ENCODE measurements at places on chromosomes 5 and 9.

DNA sequence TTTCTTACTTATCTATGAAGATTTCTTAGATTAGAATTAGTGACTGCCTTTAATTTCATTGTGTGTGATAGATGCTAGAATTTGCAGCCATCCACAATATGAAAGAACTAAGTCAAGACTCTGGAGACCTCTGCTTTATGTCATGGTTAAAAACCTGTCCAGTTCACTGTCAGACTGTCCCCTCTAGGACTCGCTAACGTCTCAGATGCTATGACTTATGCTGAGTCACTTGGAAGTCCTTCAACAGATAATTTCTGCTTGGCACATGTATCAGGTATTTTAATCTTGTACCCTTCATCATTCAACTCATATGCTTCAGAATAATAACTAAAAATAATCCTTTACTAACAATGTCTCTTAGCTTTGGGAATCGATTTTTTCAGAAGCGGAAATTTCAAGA, 230.5 kb upstream of the DMAC1 start:
- DNase-seq = no peak

DNA sequence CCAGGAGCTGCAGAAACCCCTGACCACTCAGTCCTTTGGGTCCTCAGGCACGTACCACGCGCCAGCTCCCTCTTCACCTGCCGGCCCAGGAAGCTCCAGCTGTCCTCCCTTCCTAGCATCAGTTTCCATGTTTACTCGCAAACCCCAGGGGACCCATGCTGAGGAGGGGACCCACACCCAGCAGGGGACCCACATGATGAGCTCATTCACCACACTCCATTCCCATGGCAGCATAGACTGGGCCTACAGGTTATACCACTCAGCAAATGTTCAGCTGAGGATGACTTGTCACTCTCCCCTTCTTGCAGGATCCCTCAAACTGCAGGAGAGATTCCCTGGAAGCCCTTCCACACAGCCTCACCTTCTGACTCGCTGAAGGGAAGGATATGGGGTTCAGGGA, 73.5 kb upstream of the GALNT10 start:
- no peak for DNase-seq

- no peak for DNase-seq
Observed at GRCh38 chr5:98911280-98912040, 17.3 kb downstream of the CHD1 start.

GRCh38 chr5:149656576-149657182, 73.4 kb upstream of the PPARGC1B start:
- peak; percentile 47 for DNase-seq

DNA sequence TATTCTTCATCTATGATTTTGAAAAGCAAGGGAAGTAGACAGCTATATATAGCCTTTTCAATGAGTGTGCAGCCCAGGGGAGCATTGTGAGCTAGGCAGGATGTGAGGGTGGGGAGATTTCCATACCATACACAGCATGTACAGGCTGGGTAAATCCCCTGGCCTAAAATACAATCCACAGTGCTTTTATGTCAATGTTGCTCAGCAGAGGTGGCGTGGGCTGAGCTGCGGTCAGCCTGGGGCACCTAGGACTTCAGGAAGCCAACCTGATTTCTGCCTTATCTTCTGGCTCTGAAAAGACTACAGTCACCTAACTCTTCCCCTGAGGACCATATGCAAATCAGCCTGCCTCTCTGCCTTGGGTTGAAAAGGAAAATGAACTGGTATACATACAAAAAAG, 6.3 kb upstream of the GARIN3 start:
- DNase-seq = no peak

DNA sequence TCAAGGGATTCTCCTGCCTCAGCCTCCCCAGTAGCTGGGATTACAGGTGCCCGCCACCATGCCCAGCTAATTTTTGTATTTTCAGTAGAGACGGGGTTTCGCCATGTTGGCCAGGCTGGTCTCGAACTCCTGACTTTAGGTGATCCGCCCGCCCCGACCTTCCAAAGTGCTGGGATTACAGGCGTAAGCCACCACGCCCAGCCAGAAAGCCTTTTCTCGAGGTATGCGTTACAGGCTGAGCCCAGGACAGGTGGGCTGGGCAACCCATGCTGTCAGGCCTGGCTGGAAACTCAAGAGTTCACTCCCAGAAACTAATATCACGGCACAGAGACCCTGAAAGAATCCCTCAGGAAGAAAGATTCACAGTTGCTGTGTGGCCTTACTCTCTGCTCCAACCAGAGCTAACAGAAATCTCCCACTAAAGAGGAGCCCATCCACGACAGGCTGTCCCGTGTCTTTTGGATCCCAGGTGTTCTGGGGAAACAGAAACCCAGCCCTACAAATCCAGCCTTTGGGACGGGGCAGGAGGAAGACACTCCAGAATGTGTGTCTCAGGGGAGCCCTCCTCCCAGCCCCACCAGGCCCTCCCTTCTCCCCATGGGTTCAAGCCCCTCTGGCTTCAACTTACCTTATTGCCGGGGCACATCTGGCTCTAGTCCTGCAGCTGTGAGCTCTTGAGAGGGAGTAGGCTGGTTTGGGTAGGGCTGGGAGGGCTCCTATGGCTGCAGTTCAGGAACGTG, 400 bp downstream of the TIFAB start:
- DNase-seq = no peak

- DNase-seq = no peak
Observed at GRCh38 chr5:100313657-100314056, 221.5 kb upstream of the FAM174A start.

GRCh38 chr5:74810915-74811314, 43.9 kb downstream of the NSA2 start:
- no peak for DNase-seq

DNA sequence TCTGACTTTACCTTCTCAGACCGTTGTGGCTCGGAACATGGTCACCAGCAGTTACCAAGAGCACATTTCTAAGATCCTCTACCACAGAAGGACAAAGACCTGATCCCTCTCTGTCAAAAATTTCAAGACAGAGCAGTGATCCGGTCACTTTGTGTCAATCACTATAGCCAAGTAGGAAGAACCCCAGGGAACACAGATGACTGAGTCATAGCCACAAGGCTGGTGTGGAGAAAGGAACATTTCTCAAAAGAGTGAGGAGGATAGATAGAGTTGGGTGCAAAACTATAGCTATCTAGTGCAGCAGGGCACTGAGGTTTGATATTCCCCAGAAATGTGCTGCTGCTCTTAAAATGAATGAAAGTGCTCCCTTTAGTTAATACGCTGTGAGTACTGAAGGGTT, 130.7 kb upstream of the SMIM23 start:
- DNase-seq = no peak

DNA sequence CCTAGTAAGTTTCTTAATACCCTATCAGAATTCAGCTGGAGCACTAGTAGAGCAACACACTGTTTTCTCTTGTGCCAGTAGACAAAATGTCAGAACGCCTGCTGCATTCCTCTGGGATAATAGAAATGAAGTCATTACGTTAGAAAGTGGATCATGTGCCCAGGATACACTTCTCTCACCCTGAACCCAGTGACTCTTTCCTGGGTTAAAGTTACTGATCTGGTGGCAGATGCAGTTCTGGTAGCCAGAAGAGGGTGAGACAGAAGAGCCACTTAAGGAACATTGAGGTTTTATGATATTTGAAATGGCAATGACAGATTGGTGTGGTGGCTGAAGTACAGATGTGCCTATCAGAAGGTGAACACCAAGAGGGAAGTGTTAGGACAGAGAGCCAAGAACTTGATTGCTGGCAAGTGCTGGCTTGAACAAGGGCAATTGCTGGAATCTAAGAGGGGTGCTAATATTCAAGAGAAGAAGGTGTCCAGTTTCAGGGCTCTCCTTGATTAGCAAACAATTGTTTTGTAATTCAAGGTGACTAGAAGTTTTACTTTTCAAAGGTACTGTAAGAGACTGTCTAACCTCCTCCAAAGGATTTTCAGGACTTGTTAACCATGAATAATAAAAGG, 93.7 kb upstream of the ERBIN start:
- DNase-seq = no peak

- DNase-seq = no peak
Observed at GRCh38 chr5:110968246-110969005, 103.1 kb upstream of the TSLP start.

- DNase-seq = no peak
Observed at GRCh38 chr9:26983340-26983739, 22.1 kb downstream of the LRRC19 start.

- no peak for DNase-seq
Observed at GRCh38 chr5:90575712-90576111, 17.1 kb downstream of the ADGRV1 start.

GRCh38 chr5:114311968-114312367, 49.9 kb upstream of the KCNN2 start:
- DNase-seq = no peak

GRCh38 chr5:136108180-136108611, 24.4 kb upstream of the SMAD5 start:
- no peak for DNase-seq

GRCh38 chr5:128329386-128329939, 208.6 kb downstream of the FBN2 start:
- DNase-seq = no peak

DNA sequence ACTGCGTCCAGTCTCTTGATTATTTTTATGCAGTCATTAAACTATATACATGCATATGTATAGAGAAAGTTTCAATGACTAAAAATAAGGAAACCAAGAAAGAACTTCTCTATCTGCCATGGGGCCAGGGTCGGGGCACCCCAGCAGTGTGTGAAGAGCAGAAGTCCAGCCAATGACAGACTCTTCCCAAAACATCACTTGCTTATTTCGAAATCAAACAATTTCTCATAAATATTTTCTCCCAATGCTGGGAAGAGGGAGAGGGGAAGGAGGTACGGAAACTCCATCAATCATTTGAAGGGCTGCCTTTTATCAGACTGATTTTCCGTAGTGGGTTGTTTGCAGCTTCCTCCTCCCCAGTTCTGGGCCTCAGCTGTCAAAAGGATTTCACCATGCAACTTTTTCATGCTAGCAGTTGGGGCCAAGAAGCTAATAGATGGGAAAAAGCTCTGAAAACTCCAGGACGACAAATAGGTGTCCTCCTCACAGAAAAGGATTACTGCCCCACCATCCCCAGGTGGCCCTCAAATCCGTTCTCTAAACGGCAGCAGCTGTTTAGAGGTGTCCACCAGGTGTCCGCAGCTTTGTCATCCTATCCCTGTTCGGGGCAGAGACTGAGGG, 617 bp upstream of the FPGS start:
- no peak for DNase-seq

GRCh38 chr9:99634186-99634585, 187.5 kb upstream of the NR4A3 start:
- DNase-seq = no peak

- no peak for DNase-seq
Observed at GRCh38 chr5:22787807-22788206, 65.3 kb downstream of the CDH12 start.

DNA sequence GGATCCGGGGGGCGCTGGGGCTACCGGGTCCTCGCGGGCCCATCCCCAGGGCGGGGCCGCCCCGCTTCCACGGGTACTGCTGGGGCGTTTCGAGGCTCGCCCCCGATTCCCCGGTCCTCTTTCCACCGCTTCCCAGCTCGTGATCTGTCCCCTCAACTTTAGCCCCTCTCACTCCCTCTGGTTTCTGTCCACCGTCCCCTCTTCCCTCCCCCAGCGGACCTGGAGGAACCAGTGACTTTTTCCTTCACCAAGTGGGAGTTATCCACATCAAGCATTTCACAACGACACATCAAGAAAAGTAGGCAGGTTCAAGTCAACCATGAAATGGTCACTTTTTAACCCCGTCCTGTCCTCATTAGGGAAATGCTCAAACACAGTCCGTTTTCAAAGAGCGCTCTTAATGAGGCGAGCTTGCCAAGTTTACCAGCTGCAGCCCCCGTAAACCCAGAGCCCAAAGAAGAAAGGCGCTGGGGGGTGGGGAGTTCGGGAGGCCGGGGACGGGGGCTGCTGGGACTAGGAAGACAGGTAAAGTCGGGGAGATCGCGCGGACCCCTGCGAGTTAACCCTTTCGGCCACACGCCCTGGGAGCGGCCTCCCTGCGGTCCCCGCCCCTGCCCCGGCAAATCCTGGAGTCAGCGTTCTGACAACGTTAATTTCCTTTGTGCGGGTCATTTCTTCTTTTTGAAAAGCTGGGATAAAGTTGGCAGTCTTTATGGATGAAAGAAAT, 2.1 kb upstream of the NFIB start:
- DNase-seq = no peak

DNA sequence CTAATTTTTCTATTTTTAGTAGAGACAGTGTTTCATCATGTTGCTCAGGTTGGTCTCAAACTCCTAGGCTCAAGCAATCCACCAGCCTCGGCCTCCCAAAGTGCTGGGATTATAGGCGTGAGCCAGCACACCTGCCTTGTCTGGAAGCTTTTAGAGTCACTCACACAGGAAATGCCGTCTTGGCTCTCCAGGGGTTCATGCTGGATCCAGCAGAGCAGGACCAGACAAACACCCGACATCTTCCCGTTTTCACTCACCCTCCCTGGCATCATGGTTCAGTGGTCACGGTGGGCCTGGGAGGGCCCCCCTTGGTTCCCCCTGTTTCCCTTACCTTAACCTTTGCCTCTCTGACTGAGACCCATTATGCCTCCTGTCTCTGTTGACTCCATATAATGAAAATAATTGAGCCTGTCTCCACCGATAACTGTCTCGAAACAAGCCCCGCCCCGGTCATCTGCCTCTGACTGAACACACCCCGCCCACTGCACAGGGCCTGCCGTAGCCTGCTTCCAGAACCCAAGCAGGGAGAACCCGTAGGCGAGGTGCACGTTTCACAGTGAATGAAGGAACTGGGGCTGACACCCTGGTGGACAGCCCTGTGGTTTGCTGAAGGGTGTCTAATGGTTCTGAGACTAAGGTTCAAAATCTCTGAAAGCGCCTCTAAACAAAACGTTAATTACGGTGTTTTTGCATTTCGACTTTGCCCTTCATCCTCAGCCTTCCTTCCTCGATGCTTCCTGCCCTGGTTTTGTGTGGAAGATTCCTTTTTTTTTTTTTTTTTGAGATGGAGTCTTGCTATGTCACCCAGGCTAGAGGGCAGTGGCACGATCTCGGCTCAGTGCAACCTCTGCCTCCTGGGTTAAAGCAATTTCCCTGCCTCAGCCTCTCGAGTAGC, 39.7 kb upstream of the SPRY4 start:
- DNase-seq = peak; percentile 95

DNA sequence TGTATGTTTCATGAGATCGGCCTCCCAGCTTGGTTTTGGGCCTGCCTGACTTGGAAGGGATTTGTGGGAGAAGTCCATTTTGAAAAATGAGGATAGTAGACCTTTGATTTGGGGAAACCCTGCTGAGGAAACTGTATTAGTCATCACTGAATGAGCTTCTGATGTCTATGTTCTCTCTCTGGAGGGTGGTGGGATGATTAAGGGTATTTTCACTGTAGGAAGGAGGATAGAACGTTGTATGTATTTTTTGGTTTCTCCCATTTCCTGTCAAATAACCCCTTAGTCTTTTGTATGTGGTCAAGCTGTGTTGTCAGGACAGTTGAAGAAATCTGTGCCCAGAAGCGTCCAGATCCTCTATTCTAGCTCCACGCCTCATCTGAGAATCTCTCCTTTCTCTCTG, 151.9 kb downstream of the INSYN2B start:
- DNase-seq = no peak

- DNase-seq = no peak
Observed at GRCh38 chr9:75096796-75097195, 8.5 kb downstream of the OSTF1 start.

All from SHP77 (cell line).